ENCODE measurements at places on chromosomes 5 and 9. TPM values are rescaled to one million over a fixed set of nuclear protein-coding genes. Genes with fewer than 3 reads are reported as not detected.

COL15A1 gene
- 45.4 TPM for total RNA-seq

OR1J2 gene
- not detected for total RNA-seq

CDH6 gene
- 2.8 TPM for total RNA-seq

PCDHB11 gene
- 0.77 TPM for total RNA-seq

ZNF300 gene
- 1.1 TPM for total RNA-seq

ENTPD8 gene
- not detected for total RNA-seq

PCDH1 gene
- total RNA-seq: 16.1 TPM

PCDH12 gene
- 7.6 TPM for total RNA-seq

FBP1 gene
- 0.74 TPM for total RNA-seq

GRCh38 chr9:136299116-136299515 is 4.8 kb downstream of the CCDC187 start:
- no peak for DNase-seq

GRCh38 chr9:86230858-86231257 is 28.6 kb downstream of the C9orf153 start:
- no peak for DNase-seq

GRCh38 chr9:135608999-135609317 is 30.4 kb downstream of the GLT6D1 start:
- DNase-seq: no peak

GRCh38 chr5:7066471-7067235 is 329.3 kb upstream of the ADCY2 start:
- no peak for DNase-seq

- DNase-seq: no peak
Measured at GRCh38 chr5:39654715-39655114, 229.9 kb upstream of the DAB2 start.

DNA sequence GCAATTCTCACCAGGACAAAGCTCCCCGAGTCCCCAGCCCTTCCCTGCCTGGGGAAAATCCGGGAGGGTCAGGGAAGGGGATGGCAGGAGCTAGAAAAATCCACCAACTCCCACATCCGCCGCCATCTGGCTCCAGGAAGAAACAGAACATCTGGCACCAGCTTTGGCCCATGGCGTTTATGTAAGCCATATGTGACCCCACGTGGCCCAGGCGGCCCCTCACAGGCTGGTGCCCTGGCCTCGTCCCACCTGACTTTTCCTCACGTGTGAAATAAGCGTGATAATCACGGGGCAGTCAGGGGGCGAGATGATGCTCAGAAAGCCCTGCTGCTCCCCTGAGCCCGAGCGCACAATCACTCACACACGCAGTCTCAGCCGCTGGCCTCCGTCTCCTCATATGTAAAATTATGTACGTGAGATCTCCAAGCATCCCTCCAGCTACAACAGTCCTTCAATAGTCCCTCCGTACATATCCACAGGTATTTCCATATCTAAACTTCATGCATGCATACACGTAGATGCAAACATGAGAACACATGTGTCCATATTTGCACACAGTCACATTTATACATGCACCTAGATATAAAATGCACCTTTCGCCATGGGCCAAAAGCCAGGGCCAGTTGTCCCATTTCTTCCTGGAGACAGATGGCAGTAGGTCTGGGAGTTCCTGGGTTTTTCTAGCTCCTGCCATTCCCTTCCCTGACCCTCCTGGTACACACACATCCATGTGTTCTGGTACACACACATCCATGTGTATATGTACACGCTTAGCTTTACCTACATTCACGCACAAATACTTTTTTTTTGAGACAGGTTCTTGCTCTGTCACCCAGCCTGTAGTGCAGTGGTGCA is 28.9 kb downstream of the PLPP7 start:
- peak; percentile 53 for DNase-seq

GRCh38 chr5:125198270-125198974 is 452.0 kb upstream of the ZNF608 start:
- peak; percentile 74 for DNase-seq

DNA sequence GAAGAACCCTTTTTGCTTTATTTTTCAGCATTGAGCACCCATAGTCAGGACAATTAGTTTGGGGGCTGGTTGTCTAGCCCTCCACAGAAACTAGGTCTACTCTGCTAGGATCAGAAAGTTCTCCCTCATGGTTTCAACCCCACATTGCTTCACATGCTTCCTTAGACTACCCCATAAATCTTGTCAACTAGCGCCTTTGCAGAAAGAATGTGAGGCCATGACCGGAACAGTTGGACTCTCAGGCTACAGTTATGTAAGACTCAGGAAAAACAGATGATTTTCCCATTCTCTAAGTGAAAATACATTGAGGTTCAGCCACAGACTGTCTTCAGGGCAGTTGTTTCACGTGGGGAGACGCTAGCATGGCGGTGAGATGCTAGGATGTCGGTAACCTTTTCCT is 255.6 kb downstream of the NR3C1 start:
- no peak for DNase-seq

DNA sequence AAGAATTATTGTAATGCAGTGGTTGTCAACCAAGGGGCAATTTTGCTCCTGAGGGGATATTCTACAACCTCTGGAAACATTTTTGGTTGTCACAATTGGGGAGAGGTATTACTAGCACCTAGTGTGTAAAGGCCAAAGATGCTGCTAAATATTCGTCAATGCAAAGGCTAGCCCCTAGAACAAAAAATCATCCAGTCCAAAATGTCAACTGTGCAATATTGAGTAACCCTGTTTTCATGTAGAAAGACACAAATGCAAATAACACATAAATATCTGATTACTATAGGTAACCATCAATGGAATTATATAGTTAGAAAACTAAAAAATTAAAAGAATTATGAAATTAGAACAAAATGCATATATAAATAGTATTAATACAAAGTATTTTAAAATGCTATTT is 26.1 kb downstream of the RNF145 start:
- DNase-seq: no peak

GRCh38 chr5:178483620-178484019 is 106.6 kb downstream of the COL23A1 start:
- peak; percentile 32 for DNase-seq

DNA sequence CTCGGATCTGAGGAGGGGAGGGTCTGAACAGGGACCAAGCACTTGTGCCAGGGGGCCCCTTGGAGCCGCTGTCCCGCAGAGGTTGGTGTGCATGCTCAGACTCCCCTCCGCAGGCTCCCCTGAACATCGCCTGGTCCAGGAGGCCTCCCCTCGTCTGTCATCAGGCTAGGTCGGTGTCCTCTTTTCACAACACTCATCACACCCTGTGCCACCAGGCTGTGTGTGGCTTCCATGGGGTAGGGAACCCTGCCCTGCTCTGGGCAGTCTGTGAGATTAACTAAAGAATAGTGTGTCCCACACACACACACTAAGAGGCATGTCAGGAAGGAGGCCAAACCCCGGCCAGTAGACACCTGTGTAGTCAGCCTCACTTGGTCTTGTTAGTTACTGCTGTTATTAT is 119.3 kb downstream of the C5orf15 start:
- DNase-seq: no peak

DNA sequence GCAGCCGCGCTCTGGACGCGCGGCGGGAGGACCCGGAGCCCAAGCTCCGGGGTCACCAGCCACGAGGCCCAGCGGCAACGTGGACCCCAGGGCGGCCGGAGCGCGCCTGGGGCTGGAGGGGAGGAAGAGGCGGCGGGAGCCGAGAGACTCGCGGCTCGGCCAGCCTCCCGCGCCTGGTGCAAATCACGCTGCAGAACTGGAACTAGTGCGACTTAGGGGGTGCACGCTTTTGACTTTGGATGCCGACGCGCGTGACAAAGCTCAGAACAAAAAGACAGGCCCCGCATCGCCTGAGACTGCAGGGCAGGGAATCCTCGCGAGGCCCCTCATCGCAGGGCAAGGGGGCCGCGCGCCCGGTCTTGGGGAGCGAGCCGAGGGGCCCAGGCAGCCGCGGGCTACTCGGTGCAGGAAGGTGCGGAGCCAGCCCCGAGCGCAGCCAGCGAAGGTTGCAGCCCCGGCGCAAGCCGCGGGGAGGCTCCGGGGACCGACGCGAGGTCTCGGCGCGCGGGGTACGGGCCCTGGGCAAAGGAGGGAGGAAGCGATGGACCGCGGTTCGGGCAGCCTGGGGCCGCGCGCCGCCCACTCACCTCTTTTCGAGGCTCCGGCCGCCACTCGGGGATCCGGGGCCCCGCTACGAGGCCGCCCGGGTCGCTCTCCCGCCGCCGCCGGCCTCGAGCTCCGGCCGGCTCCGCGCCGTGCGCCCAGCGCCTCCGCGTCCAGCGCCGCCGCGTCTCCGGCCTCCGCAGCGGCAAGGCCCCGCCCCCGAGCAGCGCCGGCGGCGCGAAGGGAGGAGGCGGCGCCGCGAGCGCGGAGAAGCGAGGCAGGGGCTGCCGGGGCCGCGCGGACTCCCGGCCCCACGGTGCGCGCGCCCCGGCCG is at the start of gene GOLM1:
GOLM1 (minus strand) TSS at position 735 of the 877 bp plus-strand sequence. CDS start 20,238 bp downstream, outside the sequence.
- DNase-seq: peak; percentile 46

DNA sequence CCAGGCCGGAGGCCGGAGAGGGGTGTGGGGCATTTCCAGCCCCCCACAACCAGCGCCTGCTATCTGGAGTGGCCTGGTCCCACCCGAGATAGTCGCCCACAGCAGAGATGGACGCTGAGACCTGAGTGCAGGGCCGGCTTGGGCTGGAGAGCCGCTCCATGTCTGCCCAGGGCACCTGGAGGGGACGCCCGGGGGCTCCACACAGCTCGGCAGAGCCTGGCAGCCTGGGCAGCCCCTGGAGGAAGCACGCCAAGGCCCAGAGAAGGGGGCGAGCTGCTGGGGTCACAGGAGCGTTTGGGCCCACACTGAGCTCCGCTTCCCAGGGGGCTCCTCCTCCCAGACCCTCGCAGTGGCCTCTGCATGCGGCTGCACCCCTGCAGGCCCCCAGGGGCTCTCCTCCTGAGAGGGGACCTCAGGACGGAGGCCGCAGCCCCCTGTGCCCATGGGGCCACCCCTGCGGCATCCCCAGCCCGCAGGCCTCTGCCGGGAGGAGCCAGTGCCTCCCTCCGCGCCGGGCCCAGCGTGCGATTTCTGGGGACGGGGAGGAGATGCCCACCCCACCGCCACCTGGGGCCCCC is 42.2 kb upstream of the EGFL7 start:
- DNase-seq: peak; percentile 14

GRCh38 chr9:88536951-88537760 is 2.2 kb downstream of the NXNL2 start:
- no peak for DNase-seq

DNA sequence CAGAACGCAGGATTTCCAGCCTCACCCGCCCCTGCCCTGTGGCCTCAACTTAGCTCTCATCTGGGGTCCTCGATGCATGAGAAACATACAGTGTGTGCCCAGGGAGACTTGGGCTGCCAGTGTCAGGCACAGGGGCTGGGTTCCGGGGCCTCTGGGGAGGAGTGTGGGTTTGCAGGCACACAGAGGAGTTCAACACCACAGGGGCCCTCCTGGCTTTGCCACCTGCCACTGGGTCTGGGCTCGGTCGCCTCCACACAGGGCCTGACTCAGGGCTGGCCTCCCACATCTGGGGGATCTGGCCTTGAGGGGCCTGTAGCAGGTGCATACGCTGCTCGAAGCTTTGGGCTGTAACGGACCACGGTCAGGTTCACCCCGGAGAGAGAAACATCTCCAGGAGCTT is 111.6 kb downstream of the COL5A1 start:
- no peak for DNase-seq

DNA sequence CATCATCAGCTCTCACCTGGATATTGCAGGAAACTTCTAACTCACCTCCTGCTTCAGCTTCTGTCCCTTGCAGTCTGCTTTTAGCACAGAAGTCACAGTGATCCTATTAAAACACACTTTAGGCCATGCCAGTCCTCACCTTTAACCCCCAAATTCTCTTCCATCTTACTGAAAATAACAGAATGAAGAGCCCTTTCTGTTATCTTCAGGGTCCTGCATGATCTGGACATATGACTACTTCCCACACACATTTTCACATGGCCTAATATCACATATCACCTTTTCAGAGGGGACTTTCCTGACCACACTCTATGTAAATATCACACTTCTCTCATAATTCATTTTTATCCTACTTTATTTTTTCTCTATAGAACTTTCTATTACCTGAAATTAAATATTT is 550.6 kb upstream of the CLINT1 start:
- DNase-seq: no peak

GRCh38 chr5:180810959-180811622 is 8.5 kb upstream of the MGAT1 start:
- no peak for DNase-seq

GRCh38 chr9:134585021-134585561 is 56.5 kb upstream of the COL5A1 start:
- no peak for DNase-seq

DNA sequence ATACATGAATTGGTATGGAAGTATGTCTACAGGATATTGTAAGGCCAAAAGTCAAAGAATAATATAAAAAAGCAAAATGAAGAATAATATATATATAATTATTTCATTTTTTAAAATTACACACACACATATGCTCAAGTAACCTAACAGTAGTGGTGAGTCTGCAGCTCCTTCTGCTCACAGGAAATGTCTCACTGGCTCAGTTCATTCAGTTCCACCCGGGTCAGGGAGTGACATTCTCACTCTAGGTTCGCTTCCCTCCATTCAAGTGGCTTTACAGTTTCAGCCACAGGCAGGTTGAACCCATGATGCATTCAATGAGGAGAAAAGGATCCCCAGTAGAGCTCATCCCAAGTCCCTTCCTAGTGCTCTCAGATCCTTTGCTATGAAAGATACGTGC is 90.8 kb downstream of the SUSD1 start:
- no peak for DNase-seq

DNA sequence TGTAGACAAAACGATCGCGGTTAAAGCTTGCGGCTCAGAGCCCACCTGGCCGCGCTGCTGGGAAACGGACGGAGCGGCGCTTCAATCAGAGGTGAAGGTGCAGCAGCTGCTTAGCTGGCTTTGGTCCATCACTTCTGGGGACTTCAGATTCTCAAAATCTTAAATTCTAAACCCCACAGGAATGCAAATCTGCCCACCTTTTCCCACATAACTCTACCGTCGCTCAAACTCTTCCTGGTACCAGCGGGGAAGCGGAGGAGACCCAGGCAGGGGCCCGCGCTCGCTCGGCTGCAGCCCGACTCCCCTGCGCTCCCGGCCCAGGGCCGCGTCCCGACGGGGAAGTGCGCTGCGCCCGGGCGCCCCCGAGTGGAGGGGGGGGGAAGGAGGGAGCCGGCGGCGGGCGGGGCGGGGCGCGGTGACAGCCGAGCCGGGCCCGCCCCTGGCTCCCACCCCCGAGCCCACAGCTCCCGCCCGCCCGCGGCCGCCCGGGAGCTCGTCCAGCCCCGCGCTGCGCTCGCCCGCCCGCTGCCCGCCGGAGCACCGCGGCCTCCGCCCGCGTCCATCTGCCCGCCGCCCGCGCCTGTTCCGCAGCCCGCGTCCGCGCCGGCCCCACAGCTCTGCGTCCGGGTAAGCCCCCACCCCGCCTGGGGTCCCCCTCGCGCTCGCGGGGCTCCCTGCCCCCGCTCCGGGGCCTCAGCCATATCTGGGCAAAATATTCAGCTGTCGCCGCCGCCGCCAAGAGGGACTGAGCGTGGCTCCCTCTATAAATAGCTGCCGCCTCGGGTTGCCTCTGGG is at the start of gene TMOD1:
TMOD1 (plus strand) TSS at position 490 of the 795 bp plus-strand sequence. CDS start 22,523 bp downstream, outside the sequence.
- peak; percentile 82 for DNase-seq

DNA sequence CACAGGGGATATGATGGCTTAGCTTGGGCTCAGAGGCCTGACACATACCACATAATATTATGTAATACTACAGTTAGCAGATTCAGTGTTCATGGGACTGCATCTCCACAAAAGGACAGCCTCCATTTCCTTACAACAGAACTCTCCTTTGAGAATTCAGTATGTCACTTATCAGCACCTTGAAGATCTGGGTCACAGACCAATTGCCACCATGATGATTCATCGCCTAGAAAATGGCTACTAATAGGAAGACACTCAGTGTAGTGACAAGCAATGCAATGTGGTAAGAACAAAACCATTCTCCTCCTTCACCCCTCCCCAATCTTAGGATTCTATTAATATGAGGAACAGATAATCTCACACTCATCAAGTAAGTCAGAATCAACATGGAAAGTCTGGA is 38.7 kb upstream of the PRLR start:
- no peak for DNase-seq

- DNase-seq: no peak
Measured at GRCh38 chr5:124044613-124045012, 532.6 kb downstream of the CSNK1G3 start.

Data from left ventricle myocardium inferior (tissue), 1 donor.